ENCODE measurements at places on chromosomes 12 and 14.

- no peak for DNase-seq
Observed at GRCh38 chr14:73392329-73393257, 65.8 kb downstream of the NUMB start.

DNA sequence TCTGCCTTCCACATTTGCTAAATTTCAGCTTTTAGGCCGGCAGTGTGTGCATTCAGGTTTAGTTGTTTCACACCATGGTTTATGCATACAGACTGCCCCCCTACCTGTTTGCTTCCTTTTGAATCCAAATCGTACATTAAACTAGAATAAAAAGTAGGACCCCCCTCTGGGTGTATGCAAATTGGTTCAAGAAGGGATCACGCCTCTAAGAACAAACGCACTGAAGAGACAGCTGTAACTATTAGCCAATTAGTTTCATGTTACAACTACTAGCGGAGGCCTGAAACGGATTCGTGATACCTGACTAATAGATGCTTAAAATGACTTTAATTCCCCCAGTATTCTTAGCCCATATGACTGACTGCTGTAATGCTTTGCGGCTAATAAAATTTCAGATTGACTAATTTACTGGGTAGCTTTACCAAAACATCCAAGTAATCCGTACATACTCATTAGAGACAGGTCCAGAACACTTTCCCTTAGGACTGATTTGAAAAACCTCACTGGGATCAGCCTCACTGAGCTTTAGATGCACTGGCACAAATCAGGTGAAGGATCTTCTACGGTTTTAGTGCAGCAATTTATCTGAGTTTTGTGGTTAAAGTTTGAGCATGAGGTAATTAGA lies 411.8 kb downstream of the NPAS3 start:
- DNase-seq: no peak

DNA sequence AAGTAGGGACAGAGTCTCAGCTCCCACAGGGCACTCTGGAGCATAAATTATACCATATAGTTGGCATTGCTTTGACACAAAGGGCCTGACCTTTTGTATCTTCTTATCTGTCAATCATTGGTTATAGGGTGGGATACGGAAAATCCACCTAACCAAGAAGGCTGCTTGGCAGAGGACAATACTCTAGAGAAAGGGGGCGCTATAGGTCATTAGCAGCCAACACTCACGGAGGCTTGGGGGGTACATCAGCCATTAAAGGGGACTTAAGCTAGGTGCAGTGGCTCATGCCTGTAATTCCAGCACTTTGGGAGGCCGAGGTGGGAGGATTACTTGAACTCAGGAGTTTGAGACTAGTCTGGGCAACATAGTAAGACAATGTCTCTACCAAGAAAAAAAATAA lies 22.9 kb downstream of the SPTSSA start:
- DNase-seq: no peak

GRCh38 chr12:89273525-89273924 lies 78.8 kb downstream of the DUSP6 start:
- no peak for DNase-seq

Data from H1 (cell line).